Activated naive CD8-positive, alpha-beta T cell treated with anti-CD3 and anti-CD28 coated beads, Interleukin-2, amount 50 U/mL, for 24 hours (primary cell): ENCODE measurements at places on chromosomes 5 and 9.
A peak's percentile ranks its signal among the peaks of the same experiment; 100 is the strongest.

- DNase-seq = no peak
Observed at GRCh38 chr5:15995341-15996052, 184.1 kb downstream of the MARCHF11 start.

DNA sequence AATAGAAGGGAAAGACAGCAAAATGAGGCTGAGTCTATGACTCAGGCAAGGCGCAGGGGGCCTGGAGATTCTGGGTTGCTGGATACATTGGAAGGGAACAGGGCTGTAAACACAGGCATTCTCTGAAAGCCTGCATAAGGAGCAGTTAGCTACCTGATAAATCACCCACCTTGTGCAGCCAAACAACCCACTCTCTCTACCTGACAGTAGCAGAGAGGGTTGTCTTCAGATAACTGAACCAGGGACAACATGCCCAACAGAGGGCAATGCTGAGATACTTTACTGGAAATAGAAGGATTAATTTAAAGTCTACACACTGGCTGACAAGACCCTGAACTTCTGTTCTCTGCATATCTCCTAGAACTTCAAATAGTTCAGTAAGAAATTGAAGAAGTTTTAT, 161.6 kb downstream of the KCTD16 start:
- no peak for DNase-seq

DNA sequence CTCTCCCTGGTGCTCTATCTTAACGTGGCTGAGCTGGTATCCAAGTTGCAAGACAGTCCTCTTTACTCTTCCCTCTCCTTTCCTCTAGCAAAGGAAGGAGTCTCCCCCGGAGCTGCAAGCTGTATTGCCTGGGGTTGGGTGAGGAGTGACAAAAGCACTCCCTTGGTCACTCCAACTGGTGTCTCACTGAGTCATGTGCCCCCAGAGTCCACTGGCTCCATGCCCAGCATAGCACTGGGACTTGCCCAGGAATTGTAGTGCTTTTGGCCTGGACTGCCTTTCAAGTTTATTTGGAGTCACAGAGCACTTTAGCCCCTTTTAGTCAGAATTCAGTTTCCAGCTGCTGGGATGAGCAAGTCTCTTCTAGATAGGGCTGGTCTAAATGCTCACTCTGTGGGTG, 82.6 kb upstream of the FST start:
- no peak for DNase-seq

DNA sequence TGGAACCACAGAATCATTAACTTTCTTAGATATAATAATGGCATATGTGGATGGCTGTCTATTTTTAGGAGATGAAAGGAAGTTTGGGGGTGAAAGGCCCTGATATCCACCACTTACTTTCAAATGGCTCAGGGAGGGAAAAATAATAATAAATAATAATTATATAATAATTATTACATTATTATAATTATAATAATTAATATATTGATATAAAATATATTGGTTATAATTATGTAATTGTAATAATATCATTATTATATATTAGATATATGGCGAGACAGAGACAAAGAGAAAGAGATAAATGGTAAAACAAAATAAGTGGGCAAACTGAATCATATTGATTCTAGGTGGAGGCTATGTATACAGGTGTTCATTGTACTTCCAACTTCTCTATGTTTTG, 136.6 kb downstream of the GAPVD1 start:
- no peak for DNase-seq

DNA sequence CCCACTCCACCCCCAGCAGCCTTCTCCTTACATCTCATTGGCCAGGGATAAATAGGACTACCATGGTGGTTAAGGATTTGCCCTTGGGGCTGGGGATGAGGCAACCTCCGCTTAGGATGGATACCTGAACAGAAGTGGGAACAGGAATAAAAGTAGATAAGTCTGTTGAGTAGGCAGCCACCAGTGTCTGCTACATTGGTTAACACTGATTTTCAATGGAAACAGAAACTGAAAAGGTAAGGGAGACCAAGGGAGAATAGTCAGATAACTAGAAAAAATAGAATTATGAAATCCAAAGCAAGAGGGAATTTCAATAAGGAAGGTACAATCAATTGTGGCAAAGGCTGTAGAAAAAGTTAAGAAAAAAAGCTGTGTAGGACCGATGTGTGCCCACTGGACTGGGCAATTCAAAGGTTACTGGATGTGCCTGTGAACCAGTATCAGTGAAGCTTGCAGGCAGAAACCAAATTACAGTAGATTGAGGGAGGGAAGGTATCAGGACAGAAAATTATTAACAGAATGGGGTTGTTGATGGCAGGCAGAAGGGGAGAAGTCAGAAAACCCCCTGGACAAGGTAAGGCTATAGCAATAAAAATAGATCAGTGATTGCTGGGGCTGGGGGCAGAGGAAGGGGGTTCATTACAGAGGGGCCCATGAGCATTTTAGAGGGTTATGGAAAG, 48.7 kb downstream of the DNAJC21 start:
- DNase-seq = no peak

GRCh38 chr5:102380174-102380573, 84.1 kb upstream of the SLCO4C1 start:
- DNase-seq = no peak

DNA sequence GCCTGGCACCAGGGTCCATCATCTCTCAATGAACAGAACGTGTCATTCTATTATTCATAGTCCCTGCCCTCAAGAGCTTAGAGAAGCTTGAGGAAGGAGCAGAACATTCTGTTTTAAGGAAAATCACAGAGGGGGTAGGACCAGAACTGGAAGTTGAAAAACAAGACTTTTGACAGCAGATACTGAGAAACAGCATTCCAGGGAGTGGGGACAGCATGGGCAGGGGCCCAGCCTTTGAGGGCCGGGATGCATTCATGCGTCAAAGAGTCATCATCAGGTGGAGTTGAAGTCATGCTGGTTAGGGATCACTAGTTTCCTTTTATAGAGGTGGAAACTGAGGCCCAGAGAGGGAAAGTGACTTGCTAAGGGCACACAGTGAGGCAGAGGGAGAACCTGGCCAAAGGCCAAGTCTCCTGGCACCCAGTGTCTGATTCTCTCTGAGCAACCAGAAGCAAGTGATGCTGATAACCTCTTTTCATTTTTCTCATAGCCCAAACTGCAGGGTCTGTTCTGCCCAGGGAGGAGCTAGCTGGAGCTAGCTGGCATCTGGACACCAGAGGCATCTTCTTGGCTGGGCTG, 41.5 kb upstream of the STXBP1 start:
- no peak for DNase-seq

DNA sequence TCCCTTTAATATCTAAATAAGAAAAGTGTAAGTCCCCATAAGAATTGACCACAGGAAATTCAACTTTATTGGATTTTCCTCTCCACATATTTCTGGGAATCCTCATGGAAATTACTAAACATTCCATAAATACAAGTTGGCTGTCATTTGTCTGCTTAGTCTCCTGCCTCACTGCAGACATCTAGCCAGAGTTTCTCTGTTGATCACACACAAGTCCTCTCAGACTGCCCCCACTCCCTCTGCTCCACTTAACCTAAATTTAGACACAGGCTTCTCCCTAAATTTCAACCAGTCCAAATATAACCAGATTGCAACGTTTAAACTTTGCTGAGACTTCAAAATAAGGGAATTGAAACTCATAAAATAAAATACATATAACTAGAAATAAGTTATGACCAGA, 982.1 kb downstream of the DTWD2 start:
- no peak for DNase-seq

DNA sequence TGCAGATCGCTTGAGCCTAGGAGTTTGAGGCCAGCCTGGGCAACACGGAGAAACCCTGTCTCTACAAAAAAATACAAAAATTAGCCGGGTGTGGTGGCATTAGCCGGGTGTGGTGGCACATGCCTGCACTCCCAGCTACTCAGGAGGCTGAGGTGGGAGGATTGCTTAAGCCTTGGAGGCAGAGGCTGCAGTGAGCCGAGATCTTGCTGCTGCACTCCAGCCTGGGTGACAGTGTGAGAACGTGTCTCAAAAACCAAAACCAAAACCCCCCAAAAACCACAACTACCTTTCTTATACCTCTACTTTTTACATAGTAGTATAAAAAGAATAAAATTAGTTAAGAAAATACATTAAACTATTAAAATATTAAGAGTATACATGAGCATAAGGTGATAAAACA, 121.2 kb downstream of the RAPGEF6 start:
- peak; percentile 14 for DNase-seq

GRCh38 chr5:24110004-24110615, 534.7 kb downstream of the CDH10 start:
- no peak for DNase-seq

DNA sequence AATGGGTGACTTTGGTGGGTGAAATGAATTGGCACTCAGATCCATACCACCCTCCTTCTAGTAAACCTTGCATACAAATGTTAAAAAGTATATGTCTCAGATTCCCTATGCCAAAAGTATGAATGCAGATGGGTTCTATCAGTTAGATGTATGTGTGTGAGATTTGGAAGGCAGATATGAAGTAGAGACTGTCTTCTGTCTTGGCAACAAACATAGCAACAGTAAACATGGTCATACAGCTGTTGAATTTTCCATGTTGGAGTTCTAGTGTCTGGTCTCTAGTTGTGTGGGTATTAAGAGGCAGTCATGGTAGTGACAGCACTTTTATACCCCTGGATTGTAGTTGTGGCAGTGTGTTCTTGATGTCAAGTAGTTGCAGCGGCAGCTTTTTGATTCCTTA, 125.6 kb upstream of the PITX1 start:
- no peak for DNase-seq

GRCh38 chr5:65928322-65928752, 2.0 kb downstream of the ERBIN start:
- DNase-seq = no peak

GRCh38 chr5:138903130-138903775, 28.1 kb upstream of the LRRTM2 start:
- no peak for DNase-seq

- no peak for DNase-seq
Observed at GRCh38 chr5:17105744-17106418, 111.5 kb upstream of the BASP1 start.

DNA sequence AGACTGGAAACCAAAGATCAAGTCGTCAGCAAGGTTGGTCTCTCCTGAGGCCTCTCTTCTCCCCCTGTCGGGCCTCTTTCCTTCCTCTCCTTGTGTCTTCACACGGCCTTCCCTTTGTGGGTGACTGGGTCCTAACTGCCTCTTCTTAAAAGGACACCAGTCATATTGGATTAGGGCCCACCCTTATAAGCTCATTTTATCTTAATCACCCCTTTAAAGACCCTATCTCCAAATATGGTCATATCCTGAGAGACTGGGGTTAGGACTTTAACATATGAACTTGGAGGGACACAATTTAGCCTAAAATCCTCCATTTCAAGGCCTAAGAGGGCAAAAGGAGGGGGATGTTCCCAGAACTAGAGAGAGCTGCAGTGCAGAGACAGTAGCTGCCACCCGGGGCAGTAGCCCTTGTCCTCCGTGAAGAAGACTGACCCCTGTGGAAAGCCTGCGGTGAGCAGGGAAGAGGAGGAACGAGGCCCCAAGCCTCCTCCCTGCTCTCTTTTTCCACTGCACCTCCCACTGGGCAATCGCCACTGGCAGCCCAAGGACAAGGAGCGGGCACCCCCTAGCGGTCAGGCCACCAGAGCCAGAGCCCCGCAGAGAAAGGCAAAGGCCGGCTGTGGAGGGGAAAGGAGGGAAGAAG, 34.9 kb downstream of the CFAP90 start:
- DNase-seq = peak; percentile 78

GRCh38 chr5:105773241-105773640, 1897.5 kb downstream of the EFNA5 start:
- DNase-seq = no peak

- DNase-seq = no peak
Observed at GRCh38 chr5:89133975-89134374, 251.0 kb upstream of the MEF2C start.

DNA sequence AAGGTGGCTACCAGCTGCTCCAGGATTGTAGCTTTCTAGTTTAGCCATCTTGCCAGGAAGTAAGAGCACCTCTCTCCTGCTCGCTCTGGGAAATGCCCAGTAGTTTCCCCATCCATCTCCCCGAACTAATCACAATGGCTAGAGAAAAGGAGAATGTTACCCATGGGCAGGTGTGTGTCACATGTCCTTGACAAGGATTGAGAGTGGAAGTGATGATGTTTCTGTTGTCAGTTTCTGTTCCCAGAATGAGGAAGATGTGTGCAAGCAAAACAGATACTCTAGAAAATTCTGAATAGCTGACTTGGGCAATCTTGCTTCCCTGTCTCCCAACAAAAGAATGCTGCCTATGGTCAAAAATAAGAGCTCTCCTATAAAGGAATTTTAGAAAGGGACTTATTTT, 429.5 kb downstream of the EBF1 start:
- no peak for DNase-seq

GRCh38 chr5:159928122-159928909, 12.0 kb downstream of the ADRA1B start:
- no peak for DNase-seq

GRCh38 chr9:38224941-38225340, 155.9 kb upstream of the SHB start:
- DNase-seq = no peak

DNA sequence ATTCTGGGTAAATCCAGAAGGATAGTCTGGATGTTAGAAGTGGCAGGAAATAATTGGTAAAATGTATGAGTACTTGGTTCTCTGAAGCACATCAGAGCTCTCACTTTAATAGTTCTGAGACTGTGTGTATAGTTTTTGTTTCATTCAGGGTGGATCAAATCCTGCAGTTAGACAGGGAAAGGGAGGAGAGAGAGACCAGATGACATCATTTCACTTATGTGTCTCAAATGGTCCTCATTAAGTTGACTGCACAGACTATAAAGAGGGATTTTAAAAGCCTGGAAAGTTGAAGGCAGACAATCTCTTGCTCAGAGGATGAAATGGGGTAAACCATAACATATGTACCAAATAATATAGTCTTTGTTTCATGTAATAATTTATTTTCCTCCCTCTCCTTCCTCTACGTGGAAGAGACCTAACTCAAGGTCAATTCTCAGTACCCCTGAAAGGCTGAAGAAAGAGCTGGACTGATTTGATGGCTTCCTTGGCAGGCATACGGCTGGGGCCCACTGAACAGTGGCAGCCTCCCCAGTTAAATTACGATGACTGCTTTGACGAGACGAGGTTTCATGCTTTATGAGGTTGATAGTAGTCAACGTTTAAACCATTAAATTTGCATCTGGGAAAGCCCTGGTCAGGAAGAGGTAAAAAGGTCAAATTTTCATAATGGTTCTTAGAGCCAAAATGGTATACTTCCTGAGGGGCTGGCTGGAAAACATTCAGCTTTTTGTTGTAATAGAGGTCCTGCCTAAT, 395.1 kb upstream of the RPS23 start:
- DNase-seq = peak; percentile 6

- DNase-seq = no peak
Observed at GRCh38 chr5:107306002-107306401, 364.7 kb downstream of the EFNA5 start.
